Frontal cortex (tissue), 4 donors: ENCODE measurements at places on chromosomes 11 and 22. TPM values are rescaled to one million over a fixed set of nuclear protein-coding genes. Genes with fewer than 3 reads are reported as not detected.

The VSIG2 gene
- not detected for total RNA-seq

The RAB36 gene
- total RNA-seq: 2.9 TPM

The OR5M10 gene
- total RNA-seq: not detected

The PANX2 gene
- 2.0 TPM for total RNA-seq

The KCNA4 gene
- total RNA-seq: 11.0 TPM

The SLC22A6 gene
- total RNA-seq: 10.6 TPM

The CCDC179 gene
- not detected for total RNA-seq

The PIK3IP1 gene
- total RNA-seq: 20.8 TPM

The OR6T1 gene
- total RNA-seq: not detected

The MAPK8IP1 gene
- total RNA-seq: 88.9 TPM

The TRIM6 gene
- 0.41 TPM for total RNA-seq

The SRSF8 gene
- 20.0 TPM for total RNA-seq

The SAA2 gene
- 0.41 TPM for total RNA-seq

The TSGA10IP gene
- total RNA-seq: not detected

The NXPE2 gene
- 0.82 TPM for total RNA-seq

The TMEM191C gene
- 2.4 TPM for total RNA-seq

The YPEL4 gene
- 5.3 TPM for total RNA-seq

The MMP8 gene
- not detected for total RNA-seq

The CELSR1 gene
- 2.0 TPM for total RNA-seq

The SOX6 gene
- 17.1 TPM for total RNA-seq

The KCNK4 gene
- total RNA-seq: 1.6 TPM

The NCR3LG1 gene
- total RNA-seq: 10.2 TPM

The VPREB1 gene
- not detected for total RNA-seq

The VWA5A gene
- 11.0 TPM for total RNA-seq

The CTSW gene
- not detected for total RNA-seq

The TNKS1BP1 gene
- total RNA-seq: 20.0 TPM

The PIM3 gene
- total RNA-seq: 16.3 TPM

The GLB1L3 gene
- 0.41 TPM for total RNA-seq

The SART1 gene
- 44.8 TPM for total RNA-seq

The YPEL1 gene
- 104 TPM for total RNA-seq

The DAGLA gene
- 4.9 TPM for total RNA-seq

The KCNJ1 gene
- total RNA-seq: not detected

The RPS25 gene
- 1,027 TPM for total RNA-seq

The CDC42BPG gene
- total RNA-seq: under 0.01 TPM

The FXYD6 gene
- total RNA-seq: 69.3 TPM

The SLC16A8 gene
- total RNA-seq: 3.7 TPM

The SCARF2 gene
- total RNA-seq: 1.6 TPM

The MMP7 gene
- total RNA-seq: not detected

The MN1 gene
- 26.5 TPM for total RNA-seq

The IGF2 gene
- 19.6 TPM for total RNA-seq

The SLC22A12 gene
- not detected for total RNA-seq

The TEX54 gene
- not detected for total RNA-seq

The RFPL3 gene
- not detected for total RNA-seq

The IL17REL gene
- total RNA-seq: under 0.01 TPM

The SLC29A2 gene
- 1.6 TPM for total RNA-seq

The MMP12 gene
- total RNA-seq: not detected
